RWPE2 (cell line): ENCODE measurements at places on chromosomes 4 and X.

DNA sequence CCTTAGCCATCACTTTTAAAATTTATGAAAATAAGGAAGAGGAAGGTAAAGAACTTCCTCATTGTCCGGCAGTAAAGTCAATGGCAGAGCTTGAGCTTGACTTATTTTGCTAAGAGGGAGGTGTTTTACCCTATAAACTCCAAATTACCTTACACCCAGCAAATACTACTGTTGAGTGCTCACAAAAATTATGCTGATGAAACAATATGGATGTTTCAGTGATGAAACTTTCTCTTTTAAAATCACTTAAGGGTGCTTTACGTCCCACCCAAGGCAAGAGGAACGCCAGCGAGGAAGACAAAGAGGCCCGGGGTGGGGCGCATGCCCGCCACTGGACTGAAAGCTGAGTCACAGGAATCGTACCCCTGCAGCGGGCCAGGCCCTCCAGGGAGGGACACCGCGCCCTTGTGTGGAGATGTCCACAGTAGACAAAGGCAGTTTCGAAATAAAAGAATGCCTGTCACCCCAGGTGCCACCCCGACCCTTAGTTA lies 560 bp upstream of the TMSB4X start:
- DNase-seq, result no peak

- no peak for DNase-seq
Measured at GRCh38 chr4:3445111-3445820, 3.5 kb downstream of the HGFAC start.

DNA sequence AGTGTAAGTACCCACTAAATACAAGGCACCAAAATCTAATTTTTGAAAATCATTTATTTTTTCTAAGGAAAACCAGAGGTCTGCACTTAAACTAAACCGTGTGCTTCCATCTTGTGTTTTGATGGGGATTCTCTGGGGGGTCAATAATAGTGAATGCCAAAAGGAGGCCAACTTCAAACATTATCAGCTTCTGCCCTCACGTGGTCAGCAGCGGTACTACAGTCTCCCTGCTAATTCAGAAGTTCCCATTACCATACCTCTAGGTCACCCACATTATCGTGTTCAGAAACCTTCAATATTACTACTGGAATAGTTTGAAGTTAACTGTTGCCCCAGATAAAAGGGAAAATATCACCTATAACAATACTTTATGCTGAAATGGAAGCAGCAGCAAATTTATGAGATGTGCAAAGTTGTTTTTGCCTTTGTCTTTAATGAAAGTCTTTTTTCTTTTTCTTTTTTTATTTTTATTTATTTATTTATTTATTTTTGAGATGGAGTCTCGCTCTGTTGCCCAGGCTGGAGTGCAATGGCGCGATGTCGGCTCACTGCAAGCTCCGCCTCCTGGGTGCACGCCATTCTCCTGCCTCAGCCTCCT lies 17.3 kb downstream of the CTPS2 start:
- no peak for DNase-seq

DNA sequence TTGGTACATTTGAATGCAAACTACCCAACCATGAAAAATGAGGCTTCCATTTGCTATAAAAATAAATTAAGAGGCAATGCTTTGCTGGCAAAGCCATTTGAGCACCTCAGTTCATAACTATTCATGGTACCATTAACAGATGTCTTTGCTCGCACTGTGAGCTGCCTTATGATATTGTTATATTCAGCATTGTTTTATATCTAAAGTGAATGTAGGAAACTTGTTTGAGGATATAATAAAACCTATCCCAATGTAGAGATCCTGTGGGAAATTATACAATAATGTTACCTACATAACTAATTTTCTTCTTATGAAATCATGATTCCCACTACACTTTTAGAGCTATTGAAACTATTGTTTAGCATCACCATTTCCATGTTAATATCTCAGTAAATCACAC lies 125.2 kb upstream of the TRAM1L1 start:
- no peak for DNase-seq

DNA sequence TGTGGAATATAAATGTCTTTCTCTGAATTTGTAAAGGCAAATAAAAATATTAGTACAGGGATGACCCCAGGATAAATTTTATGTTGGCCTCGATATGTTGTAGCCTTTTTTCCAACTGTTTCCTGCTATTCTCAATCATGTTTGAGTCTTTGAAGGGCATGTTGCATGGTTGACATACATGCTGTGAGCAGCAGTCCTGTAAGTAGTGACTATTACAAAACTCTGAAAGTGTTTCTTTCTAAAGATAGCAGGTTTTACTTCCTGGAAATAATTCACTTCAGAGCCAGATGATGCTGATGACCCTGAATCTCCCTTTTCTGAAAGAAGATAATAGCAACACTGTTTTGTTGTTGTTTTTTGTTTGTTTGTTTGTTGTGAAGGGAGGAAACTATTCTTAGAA lies 393.0 kb upstream of the GNPDA2 start:
- no peak for DNase-seq

DNA sequence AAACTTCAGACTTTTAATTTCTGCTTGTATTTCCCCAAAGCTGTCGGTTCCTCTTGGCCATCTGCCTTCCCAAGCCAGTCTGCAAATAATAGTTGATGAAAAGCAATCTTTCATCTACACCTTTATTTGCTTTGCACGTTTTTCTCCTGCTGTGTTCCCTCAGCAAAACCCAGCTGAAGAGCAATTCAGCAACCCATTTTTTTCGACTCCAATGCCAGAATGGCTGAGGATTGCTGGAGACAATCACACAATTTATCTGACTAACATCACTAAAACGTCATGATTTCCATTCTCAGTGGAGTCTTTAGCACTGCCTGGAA lies 94.3 kb downstream of the GPRIN3 start:
- no peak for DNase-seq

GRCh38 chrX:97211070-97211469 lies 327.4 kb downstream of the RPA4 start:
- no peak for DNase-seq

DNA sequence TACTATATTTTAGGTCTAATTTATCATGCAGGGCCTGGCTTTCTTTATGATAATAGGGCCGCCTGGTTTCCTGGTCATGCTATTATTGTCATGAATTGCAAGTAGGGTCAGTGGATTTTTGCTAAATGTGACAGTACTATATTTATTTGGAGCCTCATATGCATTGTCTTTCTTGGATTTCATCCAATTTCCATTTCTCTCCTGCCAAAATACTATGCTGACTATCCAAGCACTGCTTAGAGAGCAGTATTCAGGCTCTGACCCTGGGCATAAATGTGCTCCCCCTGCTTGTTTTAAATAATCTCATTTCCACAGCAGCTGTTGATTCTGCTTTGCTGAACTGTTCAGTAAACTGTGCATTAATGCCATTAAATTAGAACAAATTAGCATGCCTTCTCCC lies 269.3 kb downstream of the GPM6A start:
- no peak for DNase-seq

DNA sequence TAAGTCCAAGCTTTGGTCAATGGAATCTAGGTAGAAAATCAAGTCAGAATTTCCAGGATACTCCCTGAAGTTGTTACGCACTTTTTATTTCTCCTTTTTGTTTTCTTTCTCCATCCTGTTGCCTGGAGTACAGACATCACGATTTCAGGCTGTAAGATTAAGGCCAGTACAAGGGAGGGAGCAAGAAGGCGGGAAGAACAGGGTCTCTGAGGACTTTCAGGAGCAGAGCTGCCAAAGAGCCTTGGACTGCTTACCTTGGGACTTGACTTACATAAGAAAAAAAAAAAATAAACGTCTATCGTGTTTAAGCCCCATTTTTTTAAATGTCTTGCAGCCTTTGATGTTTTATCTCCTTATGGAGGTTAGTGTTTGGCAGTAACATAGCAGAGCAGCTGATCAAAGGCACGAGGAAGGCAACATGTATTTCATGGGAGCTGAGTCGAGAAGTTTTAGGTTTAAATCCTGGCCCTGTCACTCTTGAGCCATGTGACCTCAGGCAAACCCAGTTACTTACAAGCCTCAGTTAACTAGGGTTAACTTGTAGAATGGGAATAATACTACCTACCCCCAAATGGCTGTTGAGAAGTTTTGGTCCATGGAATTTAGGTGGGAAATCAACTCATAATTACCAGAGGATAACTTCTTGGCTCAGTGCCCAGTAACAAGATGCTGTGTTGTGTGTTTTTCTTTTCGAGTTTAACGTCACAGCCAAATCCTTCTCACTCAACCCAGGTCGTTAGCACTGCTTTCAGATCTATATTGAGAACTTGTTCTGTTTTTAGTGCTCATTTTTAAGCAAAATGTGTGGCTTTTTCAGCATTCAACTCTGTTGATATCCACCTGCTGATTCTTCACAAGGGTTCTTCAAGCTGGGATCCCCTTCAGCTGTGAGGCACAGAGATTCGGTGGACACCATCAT lies 106.8 kb downstream of the CLNK start:
- no peak for DNase-seq

- peak; percentile 82 for DNase-seq
Measured at GRCh38 chr4:57424232-57424897, 314.2 kb upstream of the IGFBP7 start.

DNA sequence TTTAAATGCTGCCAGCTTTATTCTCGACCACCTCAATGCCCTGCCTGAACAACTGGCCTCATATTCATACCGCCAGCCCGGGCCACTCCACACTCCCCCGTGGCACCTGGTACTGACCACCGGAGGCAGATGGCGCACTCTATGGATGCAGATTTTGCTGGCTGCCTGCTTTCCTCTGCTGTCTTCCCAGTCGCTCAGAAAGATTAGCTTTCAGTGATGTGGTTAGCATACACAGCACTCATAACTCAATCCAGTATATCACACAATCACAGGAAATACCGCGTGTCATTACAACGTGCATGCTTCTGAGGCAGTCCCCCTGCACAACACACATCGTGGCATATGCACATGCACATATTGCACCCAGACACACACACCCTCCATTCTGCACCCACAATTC lies 147.2 kb upstream of the BCOR start:
- DNase-seq, result no peak

DNA sequence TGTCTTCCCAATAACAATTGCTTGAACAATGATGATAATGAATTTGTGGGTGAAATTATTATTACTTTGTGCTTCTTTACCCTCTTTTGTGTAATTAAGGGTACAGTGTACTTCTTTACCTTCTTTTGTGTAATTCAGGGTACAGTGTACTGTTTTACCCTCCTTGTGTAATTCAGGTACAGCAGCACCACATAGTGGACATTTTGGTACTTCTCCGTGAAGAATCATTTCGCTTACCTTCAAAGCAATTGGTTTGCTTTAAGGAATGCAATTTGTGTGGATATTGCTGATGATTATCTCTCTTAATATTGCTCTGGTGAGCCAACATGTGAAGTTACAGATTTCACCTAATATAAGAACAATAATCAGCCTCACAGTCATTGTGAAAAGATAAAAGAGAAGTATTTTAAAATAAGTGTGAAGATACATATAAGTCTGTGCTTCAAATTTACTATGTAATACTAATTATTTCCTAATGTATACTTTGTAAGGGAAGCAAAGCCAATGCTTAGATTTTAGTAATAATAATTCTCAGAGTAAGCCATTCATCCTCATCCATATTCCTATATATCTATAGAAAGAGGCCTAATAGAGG lies 27.2 kb upstream of the SEC24B start:
- no peak for DNase-seq

GRCh38 chr4:85569730-85570299 lies 94.9 kb downstream of the ARHGAP24 start:
- DNase-seq, result no peak

DNA sequence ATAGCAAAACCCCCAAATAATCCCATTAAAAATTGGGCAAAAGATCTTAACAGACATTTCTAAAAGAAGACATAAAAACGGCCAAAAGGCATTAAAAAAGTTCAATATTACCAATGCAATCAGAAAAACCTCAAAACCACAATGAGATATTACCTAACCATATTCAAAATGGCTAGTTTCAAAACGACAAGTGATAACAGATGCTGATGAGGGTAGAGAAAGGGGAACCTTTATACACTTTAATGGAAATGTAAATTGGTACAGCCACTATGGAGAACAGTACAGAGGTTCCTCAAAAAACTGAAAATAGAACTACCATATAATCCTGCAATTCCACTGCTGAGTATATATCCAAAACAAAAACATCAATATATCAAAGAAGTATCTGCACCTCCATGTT lies 6.2 kb downstream of the AADAT start:
- no peak for DNase-seq

DNA sequence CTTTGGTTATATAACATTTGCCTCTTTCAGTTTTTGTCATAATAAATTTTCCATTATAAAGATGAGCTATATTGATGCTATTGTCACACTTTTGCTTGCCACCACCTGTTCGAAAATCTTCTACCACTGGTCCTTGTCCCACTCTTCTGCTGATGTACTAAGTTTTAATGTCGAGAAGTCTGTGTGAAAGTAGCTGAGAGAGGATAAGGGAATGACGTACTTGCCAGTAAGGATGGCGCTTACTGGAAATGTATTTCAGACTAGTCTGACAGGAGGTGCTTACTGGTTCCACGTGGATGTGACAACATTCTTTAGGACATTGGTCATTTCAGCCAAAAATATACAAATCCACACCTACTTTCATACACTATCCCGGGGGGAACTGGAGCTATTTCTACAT lies 132.7 kb upstream of the NR3C2 start:
- DNase-seq, result no peak

DNA sequence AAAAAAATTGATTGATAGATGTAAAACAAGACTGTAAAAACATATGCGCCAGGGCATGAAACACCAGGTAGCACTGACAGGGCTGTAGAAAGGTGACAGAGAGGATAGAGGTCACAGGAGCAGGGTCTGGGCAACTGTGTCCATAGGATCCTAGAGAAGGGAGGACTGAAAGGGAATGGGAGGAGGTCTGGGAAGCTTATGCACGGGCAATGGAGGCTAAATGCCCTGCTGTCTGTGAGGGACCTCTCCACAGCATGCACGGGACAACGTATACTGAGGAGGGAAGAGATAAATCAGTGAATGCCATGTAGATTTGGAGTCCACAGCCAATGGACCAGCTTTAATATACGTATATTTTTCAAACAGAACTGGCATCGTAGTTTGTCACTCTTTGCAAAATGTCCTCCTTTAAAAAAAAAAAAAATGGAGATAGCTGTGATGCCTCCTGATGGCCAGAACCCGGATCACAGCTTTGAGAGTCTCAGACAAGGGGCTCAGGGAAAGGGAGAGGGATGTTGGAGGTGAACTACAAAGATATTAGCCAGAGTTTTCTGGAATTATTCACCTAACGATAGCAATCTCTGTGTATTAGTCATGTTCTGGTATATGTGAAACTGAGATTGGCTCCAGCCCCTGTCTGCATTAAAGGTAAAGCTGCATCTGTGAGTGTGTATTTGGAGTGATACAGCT lies 16.0 kb downstream of the RAB40A start:
- DNase-seq, result no peak

DNA sequence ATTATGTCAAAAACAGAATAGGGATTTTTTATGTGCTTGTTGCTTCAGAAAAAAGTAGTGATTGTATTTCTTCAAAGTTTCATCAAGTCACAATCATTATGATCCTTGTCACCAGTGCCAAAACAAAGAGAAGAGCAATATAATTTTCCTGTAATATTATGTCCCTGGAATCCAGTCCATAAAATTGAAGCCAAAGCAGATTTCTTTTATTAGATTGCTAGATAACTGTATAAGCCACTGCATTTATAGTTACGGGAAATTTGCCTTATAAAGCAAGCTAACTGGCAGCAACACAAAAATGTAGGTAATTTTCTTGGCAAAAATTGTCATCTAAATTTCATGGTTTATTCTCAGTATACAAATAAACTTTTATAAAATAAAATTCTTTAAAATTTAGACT lies 296.1 kb upstream of the ANKRD50 start:
- no peak for DNase-seq

GRCh38 chr4:7332216-7333023 lies 102.3 kb downstream of the PSAPL1 start:
- DNase-seq, result no peak
